Ovary (tissue), 10 donors: ENCODE measurements at places on chromosomes 4 and X.

DNA sequence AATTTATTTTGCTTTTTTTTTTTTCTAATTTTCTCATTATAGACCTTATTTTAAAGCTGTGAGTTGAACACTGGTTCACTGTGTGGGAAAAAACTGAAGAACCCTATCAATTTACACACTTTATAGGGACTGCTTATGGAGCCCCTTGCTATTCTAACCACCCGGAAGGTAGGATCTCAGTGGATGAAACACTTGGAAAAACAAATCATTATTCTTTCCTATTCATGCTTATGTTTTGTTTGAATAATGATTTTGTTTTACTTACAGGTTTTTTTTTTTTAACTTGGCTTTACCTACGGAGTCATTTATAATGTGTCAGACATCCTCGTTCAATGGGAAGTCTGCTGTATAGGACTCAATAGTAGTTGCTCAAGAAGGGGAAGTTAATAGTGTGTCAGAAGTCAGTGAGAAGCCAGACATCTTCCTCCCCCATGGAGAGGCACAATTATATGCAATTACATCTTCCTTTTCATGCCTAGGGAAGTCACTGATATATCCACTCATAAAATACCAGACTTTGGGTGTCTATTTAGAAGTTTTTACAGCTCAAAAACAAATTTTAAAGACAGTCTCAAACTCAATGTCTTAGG lies 113.2 kb downstream of the ARSF start:
- H3K27ac ChIP-seq = no peak overlapping the region
- no peaks in the 10 kb centered on the region for H3K4me1 ChIP-seq

DNA sequence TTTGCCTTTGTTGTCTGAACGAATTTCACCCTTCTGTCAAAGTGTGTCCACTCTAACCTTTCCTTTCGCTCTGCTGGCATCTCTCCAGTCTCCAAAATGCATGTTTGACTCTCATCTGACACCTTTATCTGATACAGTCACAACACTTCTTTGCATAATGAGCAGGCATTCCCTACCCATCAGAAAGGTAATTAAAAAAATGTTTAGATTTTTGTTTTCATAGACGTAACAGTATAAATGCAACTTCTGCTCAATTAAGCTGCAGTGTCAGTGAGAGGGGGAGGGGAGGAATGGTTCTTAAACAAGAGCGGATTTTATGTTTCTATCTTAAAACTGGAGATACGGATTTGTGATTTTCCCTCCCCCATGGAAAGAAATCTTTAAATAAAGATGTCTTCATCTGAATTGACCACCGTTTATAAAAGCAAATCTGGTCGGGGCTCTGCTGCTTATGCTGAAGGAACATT lies 70.2 kb downstream of the CXXC4 start:
- no peaks in the 10 kb centered on the region for H3K27me3 ChIP-seq
- no peak overlapping the region for H3K27ac ChIP-seq
- no peaks in the 10 kb centered on the region for H3K4me1 ChIP-seq
- H3K36me3 ChIP-seq = no peaks in the 10 kb centered on the region
- DNase-seq = no peak

- no peaks in the 10 kb centered on the region for H3K27me3 ChIP-seq
- DNase-seq = no peak
- no peak overlapping the region for H3K4me3 ChIP-seq
- H3K4me1 ChIP-seq = peaks cover 2% of the 10 kb centered on the region
- H3K36me3 ChIP-seq = no peaks in the 10 kb centered on the region
Measured at GRCh38 chr4:113682730-113683537, 78.6 kb downstream of the CAMK2D start.

DNA sequence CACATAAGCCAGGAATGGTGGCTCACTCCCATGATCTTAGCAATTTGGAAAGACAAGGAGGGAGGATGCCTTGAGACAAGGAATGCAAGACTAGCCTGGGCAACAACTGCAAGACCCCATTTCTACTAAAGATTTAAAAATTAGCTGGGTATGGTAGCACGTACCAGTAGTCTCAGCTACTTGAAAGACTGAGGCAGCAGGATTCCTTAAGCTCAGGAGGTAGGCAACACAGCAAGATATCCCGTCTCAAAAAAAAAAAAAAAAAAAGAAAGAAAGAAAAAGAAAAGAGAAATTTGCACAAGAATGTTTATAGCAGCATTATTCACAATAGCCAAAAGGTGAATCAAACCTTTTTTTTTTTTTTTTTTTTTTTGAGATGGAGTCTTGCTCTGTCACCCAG lies 29.7 kb downstream of the PDS5A start:
- DNase-seq = no peak
- H3K27ac ChIP-seq = no peak overlapping the region
- no peaks in the 10 kb centered on the region for H3K27me3 ChIP-seq
- no peaks in the 10 kb centered on the region for H3K36me3 ChIP-seq
- peaks cover 5% of the 10 kb centered on the region for H3K4me1 ChIP-seq

- H3K4me1 ChIP-seq = no peaks in the 10 kb centered on the region
- no peaks in the 10 kb centered on the region for H3K36me3 ChIP-seq
- H3K27ac ChIP-seq = no peak overlapping the region
- no peak for DNase-seq
- H3K4me3 ChIP-seq = no peak overlapping the region
Measured at GRCh38 chrX:29376584-29376983, 789.3 kb downstream of the IL1RAPL1 start.

- no peaks in the 10 kb centered on the region for H3K4me1 ChIP-seq
- no peak overlapping the region for H3K4me3 ChIP-seq
- DNase-seq = no peak
- H3K27ac ChIP-seq = no peak overlapping the region
- H3K36me3 ChIP-seq = no peaks in the 10 kb centered on the region
- no peaks in the 10 kb centered on the region for H3K27me3 ChIP-seq
Measured at GRCh38 chr4:175282407-175282806, 364.2 kb downstream of the ADAM29 start.

GRCh38 chr4:48347282-48347921 lies 6.1 kb downstream of the SLAIN2 start:
- DNase-seq = no peak
- no peaks in the 10 kb centered on the region for H3K36me3 ChIP-seq
- peaks cover 8% of the 10 kb centered on the region for H3K4me1 ChIP-seq
- H3K4me3 ChIP-seq = no peak overlapping the region

GRCh38 chrX:2342874-2343273 lies 157.9 kb downstream of the DHRSX start:
- no peak overlapping the region for H3K27ac ChIP-seq
- DNase-seq = no peak
- no peak overlapping the region for H3K4me3 ChIP-seq
- H3K4me1 ChIP-seq = peaks cover 4% of the 10 kb centered on the region

DNA sequence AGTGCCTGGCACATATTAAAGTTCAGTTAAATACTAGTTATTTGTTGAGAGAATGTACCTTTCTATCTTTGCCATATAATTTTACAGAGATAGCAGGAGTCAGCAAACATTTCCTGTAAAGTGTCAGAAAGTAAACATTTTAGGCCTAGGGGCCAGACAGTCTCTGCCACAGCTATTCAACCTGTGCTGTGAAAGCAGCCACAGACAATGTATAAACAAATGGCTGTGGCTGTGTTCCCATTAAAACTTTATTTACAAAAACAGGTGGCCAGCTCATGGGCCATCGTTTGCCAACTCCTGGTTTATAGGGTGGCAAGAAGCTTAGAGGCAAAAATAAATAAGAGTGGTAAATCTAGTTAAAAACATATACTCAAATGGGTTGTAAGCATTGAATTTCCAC lies 34.0 kb upstream of the BRS3 start:
- H3K27me3 ChIP-seq = no peaks in the 10 kb centered on the region
- H3K36me3 ChIP-seq = no peaks in the 10 kb centered on the region
- no peak overlapping the region for H3K4me3 ChIP-seq
- no peak for DNase-seq

DNA sequence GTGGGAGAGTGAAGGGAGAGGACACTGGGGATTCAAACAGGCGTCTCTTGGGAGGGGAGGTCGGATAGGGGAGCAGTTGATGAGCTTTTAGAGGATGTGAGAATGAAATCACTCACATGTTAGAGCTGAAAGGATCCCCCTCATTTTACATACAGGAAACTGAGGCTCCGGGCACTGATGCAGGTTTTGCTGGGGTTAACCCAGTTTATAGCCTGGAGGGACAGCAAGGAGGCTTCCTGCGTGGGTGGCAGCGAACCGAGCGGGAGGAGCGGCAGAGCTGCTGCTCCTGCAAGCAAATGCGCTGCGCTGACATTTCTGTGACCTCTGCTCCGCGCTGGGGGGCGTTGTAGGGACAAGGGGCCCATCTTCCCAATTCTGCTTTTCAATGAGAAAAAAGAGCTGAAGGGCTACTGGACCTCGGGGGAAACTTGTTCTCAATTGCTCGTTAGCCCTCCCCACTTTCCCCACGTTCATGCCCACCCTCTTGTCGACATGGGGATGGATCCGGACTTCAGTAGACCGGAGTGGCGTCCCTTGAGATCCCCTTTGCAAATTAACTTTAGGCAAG lies 1.2 kb upstream of the NEUROG2 start:
- H3K4me1 ChIP-seq = peaks cover 7% of the 10 kb centered on the region
- no peak for DNase-seq
- H3K4me3 ChIP-seq = no peak overlapping the region
- peaks cover 6% of the 10 kb centered on the region for H3K27me3 ChIP-seq
- no peaks in the 10 kb centered on the region for H3K36me3 ChIP-seq

DNA sequence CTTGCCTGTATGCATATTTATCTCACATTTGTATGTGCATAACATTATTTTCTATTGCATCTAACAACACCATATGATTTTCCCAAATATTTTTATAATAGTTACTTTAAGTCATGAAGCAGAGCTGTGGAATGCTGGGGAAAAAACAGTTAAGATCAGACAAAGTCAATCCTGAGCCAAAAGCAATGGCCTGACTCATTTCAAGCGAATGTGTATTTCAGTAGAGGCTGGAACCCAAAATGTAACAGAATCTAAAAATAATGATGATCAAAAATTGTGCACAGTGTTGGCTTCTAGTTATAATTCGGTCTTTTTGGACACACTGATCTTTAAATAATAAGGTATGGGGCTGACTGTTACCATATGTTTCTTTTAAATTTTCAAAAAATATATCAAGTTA lies 516.2 kb upstream of the ADGRL3 start:
- H3K27me3 ChIP-seq = no peaks in the 10 kb centered on the region
- no peak overlapping the region for H3K4me3 ChIP-seq
- H3K27ac ChIP-seq = no peak overlapping the region

- H3K4me1 ChIP-seq = no peaks in the 10 kb centered on the region
- DNase-seq = no peak
- no peaks in the 10 kb centered on the region for H3K27me3 ChIP-seq
- no peak overlapping the region for H3K4me3 ChIP-seq
- H3K27ac ChIP-seq = no peak overlapping the region
Measured at GRCh38 chr4:171376724-171377123, 436.5 kb upstream of the GALNTL6 start.

DNA sequence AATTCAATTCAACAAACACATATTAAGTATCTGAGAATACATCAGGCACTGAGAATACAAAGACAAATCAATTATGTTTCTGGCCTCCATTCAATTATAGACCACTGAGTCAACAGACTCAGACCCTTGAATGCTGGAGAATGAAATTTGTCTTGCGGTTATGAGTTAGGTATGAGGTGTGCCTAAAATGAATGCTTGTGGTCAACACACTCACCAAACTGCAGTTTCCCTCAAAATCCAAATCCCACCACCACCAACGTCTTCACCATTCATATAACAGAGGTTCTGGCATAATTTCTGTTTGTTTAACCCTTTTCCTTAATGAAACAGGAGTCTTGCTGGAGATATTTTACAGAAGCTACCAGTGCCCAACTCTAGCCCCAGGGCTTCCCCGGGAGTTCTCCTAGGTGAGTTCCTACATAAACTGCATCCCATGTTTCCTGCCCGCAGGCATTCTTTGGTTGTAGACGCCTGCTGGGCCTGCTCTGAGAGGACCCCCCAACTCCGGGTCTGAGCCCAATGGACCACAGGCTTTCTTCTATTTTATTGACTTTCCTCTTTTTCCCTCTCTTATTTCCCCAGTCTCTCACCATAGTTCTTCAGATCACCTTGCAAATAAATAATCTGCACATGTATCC lies 119.2 kb downstream of the DDX53 start:
- DNase-seq = no peak
- no peaks in the 10 kb centered on the region for H3K27me3 ChIP-seq
- no peak overlapping the region for H3K27ac ChIP-seq
- no peaks in the 10 kb centered on the region for H3K4me1 ChIP-seq
- H3K4me3 ChIP-seq = no peak overlapping the region

DNA sequence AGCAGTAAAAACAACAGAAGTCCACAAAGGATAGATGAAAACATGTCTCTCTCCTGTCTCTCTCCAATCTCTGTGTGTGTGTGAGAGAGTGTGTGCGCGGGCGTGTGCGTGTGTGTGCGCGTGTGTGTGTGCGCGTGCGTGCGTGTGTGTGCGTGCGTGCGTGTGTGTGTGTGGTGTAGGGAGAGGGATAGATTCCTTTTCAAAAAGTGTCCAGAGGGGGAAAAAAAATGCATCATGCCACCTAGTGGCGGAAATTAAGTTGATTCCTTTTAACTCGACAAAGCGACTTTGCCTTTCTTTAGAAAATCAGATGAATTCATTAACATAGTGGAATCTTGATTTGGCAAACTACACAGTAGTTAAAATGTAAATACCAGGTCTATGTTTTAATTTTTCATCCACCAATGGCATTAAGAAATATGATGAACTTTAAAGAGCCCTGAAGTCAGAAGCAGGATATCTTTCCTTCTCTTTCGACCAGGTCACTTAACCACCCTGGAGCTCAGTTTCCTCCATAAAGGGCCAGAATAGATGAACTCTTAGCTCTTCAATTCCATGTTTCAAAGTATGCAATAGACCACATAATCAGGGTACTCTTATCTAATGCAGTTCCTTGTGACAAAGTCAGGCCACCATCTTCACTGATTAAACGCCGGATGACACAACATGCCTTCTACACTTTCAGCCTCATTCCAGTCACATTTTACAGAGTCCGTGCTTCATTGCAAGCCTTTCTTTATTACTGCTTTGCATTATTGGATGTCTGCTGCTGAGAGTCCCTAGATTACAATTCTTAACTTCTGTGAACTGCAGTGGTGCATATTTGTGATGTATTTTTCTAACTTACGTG lies 162.8 kb downstream of the FBXO8 start:
- peak; percentile 69 for DNase-seq
- H3K4me1 ChIP-seq = peaks cover 3% of the 10 kb centered on the region
- no peaks in the 10 kb centered on the region for H3K27me3 ChIP-seq
- no peak overlapping the region for H3K27ac ChIP-seq
- H3K36me3 ChIP-seq = no peaks in the 10 kb centered on the region
- peak overlapping the region; percentile 23 for H3K4me3 ChIP-seq

- no peaks in the 10 kb centered on the region for H3K4me1 ChIP-seq
- H3K27ac ChIP-seq = no peak overlapping the region
- H3K36me3 ChIP-seq = no peaks in the 10 kb centered on the region
Measured at GRCh38 chrX:150649096-150649870, 43.9 kb upstream of the MTMR1 start.

GRCh38 chr4:78022517-78022916 lies 34.6 kb upstream of the FRAS1 start:
- no peaks in the 10 kb centered on the region for H3K27me3 ChIP-seq
- no peaks in the 10 kb centered on the region for H3K4me1 ChIP-seq
- no peak overlapping the region for H3K4me3 ChIP-seq
- no peaks in the 10 kb centered on the region for H3K36me3 ChIP-seq
- H3K27ac ChIP-seq = no peak overlapping the region
